ENCODE measurements at places on chromosomes 1 and 21.

GRCh38 chr1:8678673-8679394 is 138.6 kb downstream of the RERE start:
- no peak for DNase-seq

GRCh38 chr1:150409504-150410362 is 45.8 kb downstream of the RPRD2 start:
- no peak for DNase-seq

DNA sequence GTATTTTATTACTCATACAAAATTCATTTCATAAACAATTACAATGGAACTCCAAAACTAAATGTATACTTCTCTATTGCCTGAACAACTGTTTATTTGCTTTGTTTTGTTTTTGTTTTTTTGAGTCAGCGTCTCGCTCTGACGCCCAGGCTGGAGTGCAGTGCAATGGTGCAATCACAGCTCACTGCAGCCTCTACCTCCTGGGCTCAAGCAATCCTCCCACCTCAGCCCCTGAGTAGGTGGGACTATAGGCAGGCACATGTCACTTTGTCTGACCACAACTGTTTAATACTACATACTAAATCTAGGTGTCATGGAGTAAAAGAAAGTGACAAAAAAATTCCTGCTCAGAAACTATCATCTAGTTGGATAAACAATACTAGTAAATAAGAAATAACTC is 49.3 kb downstream of the RAB3GAP2 start:
- DNase-seq, result no peak

DNA sequence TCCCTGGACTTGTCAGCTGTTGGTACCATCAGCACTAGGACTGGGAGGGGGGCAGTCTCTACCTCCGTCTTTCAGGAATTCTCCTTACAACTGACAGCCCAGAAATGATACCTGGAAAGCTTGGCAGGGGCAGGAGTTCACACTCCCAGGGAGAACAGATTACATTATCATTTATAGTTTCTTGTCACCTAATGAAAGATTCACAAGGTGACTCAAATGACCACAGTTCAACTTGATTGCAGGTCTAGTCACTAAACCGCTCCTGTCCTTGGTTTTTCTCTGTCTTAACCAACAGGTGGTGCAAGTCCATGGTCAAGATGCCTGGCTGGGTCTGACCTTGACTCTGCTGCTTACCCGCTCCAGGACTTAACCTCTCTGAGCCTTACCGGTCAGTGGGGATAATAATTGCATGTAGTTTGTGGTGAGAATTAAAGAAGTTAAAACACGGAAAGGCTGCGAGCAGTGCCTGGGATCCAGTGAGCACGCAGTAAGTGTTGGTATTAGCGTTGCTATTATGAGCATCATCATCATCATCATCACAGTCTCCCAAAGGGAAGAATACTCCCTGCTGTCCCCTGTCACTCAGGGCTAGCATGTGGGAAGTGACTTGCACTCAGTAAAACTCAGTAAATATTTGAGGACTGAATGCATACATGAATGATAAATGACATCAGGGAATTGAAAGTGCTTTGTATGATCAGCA is 125.3 kb upstream of the CD34 start:
- DNase-seq, result no peak

GRCh38 chr1:230495891-230496385 is 69.8 kb upstream of the PGBD5 start:
- DNase-seq, result no peak

GRCh38 chr1:98306517-98307089 is 354.9 kb upstream of the SNX7 start:
- no peak for DNase-seq

DNA sequence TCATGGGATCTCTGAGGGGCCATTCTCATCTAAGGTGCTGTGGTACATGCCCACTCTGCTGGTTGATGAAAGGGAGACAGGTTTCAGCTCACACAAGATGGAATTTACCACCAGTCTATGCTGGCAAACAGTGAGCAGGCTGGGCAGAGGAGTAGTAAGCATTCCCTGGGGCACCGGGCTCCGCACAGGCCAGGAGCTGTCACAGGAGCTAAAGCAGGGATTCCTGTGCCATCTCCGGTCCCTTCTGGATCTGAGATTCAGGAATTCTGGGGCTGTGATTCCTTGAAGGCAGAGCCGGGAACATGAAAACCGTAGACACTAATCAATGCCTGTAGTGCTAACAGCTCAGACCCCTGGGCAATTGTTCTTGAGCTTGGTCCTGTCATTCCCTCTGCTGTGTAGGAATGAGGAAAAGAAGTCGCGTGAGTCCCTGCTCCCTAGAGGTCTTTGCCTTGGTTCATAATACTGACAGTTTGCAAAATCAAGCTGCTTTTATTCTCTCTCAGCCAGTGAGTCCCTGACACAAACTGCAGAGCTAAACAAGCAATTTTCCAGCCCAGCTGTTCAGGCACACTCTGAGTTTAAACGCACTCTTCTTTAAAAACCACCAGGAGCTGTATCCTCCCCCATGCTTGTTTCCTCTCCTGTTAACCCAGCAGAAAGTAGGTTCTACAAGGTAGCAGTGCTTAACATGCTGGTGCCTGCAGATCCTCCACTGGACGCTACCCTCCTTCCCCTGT is 52.5 kb downstream of the MDM4 start:
- no peak for DNase-seq

DNA sequence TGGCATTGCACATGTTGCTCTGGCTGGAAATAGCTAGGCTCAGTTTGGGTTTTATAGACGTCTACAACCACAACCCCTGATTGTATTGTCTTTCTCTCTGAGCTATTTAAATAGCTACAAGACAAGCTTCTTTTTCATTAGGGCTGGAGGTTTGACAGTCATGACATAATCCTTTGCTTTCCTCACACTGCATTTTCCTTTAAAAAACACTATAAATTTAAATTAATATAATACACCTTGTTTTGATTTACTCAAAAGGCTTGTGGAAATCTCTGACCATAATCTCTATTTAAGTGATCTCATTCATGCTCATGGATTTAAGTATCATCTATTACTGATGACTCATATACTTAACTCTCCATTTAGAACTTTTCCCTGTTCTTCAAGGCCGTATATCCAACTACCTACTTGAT is 50.4 kb upstream of the PTGFR start:
- no peak for DNase-seq

DNA sequence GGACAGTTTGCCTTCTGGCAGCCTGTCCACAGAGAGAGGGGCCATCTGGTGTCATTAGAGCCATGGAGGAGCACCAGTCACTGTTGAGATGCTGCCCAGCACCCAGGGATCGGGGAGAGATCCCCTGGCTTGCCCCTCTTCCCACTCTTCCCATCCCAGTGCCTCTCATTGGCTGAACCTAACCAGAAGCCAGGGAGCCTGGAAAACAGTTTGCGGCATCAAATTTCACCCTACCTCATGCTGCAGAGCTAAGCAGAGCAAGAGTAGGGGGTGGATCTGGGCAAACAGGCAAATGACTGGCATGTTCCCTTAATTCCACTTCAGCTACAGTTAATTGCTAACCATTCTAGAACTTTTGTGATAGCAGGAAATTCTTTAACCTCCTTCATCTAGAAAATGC is 19.1 kb downstream of the TRAF5 start:
- no peak for DNase-seq

DNA sequence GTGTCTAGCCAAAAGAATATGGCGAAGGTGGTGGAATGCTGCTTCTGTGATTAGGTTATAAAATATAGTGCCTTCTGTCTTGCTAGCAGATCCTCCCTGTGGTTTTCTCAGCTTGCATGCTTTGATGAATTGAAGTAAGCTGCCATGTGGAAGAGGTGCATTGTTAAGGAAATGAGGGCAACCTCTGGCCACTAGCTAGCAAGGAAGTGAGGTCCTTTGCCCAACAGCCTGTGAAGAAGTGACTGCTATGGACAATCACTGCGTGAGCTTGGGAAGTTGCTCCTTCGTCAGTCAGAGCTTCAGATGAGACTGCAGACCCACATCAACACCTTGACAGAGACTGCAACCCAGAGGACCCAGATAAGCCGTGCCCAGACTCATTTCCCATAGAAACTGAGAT is 109.4 kb downstream of the GIPC2 start:
- no peak for DNase-seq

- DNase-seq, result no peak
These were observed 71.0 kb downstream of the HIVEP3 start for GRCh38 chr1:41847733-41848132.

DNA sequence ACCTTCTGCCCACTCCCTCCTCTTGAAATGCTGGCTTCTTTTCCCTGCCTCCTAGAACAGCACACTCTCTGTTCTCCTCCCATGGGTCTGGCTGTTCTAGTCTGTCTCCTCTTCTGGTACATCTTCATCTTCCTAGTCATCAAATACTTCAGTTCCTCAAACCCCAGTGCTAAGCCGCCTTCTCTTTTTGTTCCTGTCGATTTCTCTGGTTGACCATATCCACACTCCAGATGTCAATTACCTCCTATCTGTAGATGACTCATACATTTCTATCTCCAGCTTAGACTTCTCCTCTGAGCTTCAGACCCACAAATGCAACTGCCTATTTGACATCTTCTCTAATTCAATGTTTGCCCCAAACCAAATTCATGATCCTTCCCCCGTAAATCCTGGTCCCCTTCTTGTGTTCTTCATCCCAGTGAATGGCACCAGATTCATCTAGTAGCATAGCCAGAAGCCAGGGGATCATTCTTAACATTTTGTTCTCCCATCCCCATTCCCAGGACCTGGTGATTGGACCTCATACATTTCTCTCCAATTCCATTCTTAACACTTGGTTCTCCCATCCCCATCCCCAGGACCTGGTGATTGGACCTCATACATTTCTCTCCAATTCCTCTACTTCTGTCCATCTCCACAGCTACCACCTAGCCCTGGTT is 35.9 kb downstream of the USP24 start:
- no peak for DNase-seq

DNA sequence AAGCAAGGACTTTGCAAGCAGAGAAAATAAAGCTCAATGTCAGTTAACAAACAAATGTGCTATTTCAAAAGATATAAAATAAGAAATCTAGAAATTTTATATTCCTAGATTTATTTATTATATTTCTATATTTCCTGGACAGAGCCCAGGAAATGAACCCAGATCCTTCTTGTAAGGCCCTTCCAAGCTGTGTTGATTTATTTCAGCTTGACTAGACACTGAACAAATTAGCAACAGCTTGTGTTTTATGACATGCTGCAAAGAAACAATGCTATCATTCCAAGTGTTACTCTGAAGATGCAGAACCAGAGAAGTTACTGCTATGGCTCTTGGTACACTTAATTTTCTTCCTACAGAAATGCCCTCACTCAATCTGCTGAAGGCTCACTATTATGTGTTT is 6.2 kb downstream of the TGFBR3 start:
- DNase-seq, result no peak

GRCh38 chr1:61776091-61776490 is 33.8 kb downstream of the PATJ start:
- DNase-seq, result no peak

- DNase-seq, result no peak
These were observed 45.0 kb downstream of the IER5 start for GRCh38 chr1:181133441-181133951.

GRCh38 chr21:33578214-33578613 is 10.3 kb downstream of the DONSON start:
- DNase-seq, result no peak

DNA sequence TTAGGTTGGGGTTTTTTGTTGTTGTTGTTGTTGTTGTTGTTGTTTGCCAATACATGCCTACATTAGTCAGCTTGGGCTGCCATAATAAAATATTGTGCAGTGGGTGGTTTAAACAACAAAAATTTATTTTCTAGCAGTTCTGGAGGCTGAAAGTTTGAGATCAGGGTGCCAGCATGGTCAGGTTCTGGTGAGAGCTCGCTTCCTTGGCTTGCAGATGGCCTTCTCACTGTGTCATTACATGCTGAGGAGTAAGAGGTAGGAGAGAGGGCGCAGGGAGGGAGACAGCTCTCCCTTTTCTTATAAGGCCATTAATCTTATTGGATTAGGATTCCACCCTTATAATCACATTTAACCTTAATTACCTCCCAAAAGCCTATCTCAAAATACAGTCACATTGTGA is 52.7 kb downstream of the DIRAS3 start:
- no peak for DNase-seq

- no peak for DNase-seq
These were observed 156.0 kb upstream of the VAMP3 start for GRCh38 chr1:7615138-7615537.

GRCh38 chr1:244074559-244075171 is 23.6 kb downstream of the ZBTB18 start:
- no peak for DNase-seq

DNA sequence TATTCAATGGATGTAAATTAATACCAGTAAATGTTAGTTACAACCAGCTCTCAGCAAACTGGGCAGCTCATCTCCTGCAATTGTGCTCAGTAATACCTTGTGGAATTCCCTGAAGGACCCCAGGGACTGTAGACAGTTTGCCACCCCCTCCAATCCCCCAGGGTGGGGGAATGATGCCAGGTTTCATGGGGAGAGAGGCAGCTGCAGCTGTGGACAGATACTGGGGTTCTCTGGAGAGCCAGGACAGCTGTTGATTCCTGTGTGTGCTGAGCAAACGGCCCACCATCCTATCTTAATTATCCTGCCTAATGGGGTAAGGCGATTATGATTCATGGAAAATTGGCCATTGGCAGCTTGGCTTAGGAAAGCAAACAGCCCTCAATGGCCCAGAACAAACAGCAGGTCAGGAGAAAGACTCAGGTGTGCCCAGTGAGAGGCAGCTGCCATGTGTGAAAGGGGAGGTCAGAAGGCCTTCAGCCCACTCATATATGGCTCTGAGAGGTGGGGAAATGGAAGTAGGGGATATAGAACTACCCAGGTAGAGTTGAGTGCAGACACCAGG is 148.9 kb upstream of the CTTNBP2NL start:
- peak; percentile 27 for DNase-seq

- no peak for DNase-seq
These were observed 27.7 kb downstream of the NENF start for GRCh38 chr1:212460376-212460775.

DNA sequence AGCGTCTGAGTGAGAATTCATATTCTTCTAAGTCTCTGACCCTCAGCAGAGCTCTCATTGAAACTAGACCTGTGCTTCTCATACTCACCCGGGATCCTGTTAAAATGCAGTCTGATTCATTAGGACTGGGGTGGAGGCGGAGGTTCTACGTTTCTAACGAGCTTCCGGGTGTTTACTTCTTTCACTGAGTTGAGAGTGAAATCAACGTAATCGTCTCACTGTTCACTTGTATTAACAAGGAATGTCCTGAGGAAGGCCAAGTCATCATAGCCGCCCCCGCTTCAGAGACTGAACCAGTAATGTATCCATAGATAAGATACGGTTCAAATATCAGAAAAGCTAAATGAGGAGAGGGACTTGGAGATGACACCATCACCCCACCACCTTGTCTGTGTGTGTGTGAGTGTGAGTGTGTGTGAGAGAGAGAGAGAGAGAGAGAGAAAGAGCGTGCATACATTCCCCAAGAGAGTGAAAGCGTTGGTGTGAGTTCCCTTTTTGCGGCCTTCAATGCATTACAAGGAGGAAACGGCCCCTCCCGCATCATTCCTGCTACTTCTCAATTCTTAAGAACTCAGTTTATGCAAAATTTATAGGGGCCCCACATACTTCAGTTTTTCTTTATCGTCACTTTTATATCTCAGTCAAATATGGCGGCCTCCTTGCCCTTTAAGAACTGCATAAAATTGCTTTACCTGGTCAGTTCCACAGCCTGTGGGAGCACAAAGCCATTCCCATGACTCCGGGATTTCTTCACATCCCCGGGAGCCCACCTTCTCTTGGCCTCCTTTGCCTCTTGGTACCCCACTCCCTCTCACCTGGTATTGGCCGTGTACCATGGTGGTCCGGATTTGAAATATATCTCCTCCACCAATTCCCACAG is 19.8 kb downstream of the KMO start:
- no peak for DNase-seq
